Activated CD8-positive, alpha-beta memory T cell treated with anti-CD3 and anti-CD28 coated beads for 48 hours (primary cell): ENCODE measurements at places on chromosomes 1 and 21.

GRCh38 chr1:186286615-186287315 lies 88.3 kb downstream of the TPR start:
- no peak for DNase-seq

DNA sequence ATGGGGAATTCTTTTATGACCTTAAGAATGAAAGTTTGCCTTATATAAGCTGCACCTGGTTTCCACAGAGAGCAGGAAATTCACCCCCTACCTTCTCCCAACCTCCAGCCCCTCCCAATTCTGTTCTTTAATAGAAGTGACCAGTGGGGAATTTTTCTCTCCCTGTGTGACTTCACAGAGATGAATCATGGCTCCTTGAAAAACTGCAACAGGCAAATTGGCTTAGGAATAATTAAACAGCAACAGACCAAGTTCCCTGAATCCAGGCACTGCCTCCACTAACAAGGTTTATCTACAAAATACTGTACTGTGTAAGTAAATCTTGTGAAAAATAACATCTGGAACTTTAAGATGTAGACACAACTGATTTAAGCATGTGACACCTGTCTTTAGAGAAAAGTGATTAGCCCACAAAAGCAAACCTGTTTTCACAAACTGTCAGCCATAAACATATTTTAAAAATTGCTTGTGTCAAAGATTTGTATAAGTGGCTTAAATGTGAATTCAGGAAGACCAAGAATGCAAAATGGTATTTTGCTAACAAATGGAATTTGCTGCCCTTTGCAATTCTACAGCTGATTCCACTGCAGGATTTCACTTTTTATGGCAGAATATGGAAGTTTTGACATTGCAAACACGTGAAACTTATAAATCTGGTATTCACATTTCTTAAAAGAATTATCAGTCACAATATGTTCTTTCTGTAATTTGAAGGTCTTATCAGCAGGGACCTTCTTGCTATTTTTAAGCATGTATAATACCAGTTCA lies 54.0 kb downstream of the ALG14 start:
- no peak for DNase-seq

- DNase-seq, result no peak
These were observed 1.8 kb upstream of the ELAPOR1 start for GRCh38 chr1:109112056-109112651.

GRCh38 chr1:80929868-80930508 lies 870.7 kb upstream of the ADGRL2 start:
- DNase-seq, result no peak

- no peak for DNase-seq
These were observed 3.0 kb downstream of the CRYBG2 start for GRCh38 chr1:26350701-26351589.

GRCh38 chr1:199701726-199702125 lies 325.8 kb upstream of the NR5A2 start:
- no peak for DNase-seq

DNA sequence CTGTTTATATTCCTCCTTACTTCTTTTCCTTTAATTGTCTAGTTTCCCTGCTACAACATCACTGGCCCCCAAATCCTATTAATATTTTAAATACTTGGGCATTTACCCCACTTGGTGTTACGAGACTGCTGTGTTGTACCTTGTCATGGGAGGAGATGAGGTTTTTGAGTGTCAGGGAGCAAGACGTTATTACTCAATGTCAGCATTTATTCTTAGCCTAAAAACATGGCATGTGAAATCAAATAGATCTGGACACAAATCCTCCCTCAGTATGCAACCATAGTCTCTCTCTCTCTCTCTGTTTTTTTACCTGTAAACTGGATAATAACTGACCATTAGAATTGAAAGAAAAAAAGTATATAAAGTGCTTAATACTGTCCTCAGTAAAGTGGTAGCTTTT lies 4.6 kb downstream of the LRRC8B start:
- DNase-seq, result no peak

DNA sequence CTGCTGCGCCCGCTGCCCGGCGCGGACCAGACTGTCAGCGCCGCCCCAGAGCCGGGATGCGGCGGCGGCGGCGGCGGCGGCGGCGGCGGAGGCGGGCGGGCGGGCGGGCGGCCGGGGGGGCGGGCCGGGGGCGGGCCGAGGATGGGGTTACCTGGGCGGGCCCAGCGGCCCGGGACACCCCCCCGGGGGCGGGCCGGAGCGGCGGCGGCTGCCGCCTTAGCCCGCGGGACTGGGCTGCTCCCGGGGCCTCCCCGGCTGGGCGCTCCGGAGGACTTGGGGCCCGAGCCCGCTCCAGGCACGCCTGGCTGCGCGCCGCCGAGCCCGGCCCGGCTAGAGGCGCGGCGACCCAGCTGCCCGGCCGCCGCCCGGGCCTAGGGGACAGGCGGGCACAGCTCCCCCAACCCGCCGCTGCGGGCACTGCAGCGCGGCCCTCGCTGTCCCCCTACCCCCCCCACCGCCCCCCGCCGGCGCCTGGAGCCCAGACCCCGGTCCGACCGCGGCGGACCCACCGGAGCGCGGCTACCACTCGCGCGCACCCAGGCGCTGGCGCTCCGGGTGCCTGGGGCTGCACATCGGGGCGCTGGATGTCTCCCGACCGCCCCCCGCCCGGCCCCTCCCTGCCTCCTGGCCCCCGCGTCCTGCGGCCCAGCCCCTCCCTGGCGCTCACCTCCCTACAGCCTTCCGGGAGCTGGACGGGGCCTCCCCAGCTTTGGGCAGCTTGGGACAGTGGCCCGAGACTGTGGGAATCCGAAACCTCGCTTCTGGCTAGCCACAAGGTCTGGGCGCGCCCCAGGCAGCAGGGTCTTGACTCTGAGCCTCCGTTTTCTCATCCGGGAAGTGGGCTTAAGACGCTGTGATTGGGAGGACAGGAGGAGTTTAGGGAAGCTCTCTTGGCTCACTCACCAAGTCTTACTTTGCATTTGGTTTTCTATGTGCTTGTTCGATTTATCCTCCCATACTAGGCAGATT lies at the start of gene WNT4:
Gene WNT4, minus strand, starts transcription at position 33 of the 969 bp plus-strand sequence. CDS start 175 bp downstream, outside the sequence.
- no peak for DNase-seq

DNA sequence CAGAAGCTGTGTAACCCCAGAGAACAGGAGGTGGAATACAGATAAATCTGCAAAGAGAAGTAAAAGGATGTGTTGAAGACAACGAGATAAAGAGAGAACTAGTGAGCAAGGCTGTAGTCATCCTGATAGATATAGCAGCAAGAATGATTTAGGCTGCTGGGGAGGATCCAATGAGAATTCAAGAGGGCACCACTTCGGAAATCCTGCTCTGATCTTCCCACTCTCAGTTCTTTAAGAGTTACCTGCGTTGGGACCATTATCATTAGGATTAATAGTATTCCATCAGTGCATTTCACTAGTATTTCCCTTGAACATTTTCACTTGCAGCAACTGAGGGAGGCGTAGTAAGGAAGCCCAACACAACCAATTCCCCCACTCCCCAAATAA lies at the start of gene BRINP3:
Gene BRINP3, minus strand, starts transcription at position 103 of the 387 bp plus-strand sequence.
- no peak for DNase-seq

- DNase-seq, result no peak
These were observed 97.1 kb upstream of the DAB1 start for GRCh38 chr1:57520743-57521515.

- DNase-seq, result no peak
These were observed 64.7 kb upstream of the HIVEP3 start for GRCh38 chr1:41983451-41983850.

DNA sequence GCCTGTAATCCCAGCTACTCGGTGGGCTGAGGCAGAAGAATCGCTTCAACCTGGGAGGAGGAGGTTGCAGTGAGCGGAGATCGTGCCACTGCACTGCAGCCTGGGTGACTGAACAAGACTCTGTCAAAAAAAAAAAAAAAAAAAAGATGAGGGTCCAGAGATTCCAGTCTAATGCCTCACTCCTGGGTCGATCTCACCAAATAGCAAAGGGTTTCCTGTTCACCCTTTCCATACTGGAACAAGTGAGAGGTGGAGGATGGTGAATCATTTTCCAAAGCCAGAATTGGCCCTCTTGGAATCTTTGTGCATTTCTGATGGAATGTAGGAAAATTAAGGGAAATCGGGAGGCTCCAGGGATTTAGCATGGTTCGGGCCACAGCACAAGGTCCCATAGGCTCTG lies 58.1 kb upstream of the ZNF648 start:
- DNase-seq, result no peak
